ENCODE measurements at places on chromosomes 1 and 21.

DNA sequence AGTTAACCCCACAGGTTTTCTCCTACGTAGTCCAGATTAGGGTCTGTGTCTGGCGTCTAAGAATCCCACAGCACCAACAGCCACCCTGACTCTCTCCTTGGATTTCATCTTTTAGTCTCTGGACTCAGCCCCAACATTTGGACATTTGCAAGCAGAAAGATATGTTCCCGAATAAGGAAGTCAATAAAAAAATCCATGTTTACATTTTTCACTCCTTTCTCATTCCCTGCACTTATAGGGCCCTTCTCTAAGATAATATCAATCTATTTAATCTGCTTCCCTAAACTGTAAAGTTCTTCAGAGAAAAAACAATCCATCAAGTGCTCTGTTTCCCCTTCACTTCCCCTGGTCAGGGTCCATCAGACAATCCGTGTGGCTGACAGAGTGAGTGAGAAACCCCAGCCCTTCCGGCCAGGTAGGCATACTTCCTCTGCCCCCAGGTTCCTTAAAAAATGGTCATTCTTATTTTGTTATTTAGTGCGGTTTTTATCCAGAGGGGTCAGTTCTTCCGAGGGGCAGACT is 105.9 kb upstream of the CDC42BPA start:
- no peak for DNase-seq

DNA sequence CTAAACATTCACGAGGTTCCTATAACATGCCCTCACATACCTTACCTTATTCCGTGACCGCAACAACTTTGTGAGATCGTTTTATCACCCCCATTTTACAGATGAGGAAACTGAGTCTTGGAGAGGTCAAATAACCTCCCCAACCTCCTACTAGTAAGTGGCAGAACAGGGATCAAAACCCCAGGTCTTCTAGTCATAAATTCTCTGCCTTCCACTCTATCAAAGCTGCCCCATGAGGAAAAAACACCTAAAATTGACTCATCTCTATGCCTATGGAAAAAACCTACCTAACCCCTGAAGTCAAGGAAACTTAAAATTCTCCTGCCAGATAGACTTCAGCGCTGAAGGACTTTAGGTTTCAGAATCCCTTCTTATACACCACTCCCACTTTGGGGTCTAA is 69.5 kb upstream of the ERRFI1 start:
- no peak for DNase-seq

DNA sequence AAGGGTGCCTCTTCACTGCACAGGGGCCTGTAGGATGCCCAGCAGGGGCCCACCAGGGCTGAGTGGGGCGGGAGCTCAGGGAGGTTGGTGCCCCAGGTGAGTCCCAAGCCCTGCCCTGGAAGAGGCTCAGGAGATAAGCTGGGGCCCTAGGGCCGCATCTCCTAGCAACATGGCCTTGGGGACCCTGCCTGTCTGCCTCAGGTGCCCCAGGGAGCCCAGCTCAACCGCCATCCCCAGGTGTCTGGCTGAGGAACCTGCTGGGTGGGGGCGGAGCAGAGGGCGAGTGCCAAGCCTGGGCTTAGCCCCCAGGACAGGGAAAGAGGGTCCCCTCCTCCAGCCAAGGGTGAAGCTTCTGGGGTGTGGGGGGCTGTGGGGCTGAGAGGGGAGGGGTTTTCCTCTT is 54.8 kb downstream of the FOXO6 start:
- no peak for DNase-seq

GRCh38 chr1:98672189-98672588 is 10.7 kb downstream of the SNX7 start:
- no peak for DNase-seq
